AML-193 (cell line): ENCODE measurements at places on chromosomes 3 and 15.
A peak's percentile ranks its signal among the peaks of the same experiment; 100 is the strongest.

DNA sequence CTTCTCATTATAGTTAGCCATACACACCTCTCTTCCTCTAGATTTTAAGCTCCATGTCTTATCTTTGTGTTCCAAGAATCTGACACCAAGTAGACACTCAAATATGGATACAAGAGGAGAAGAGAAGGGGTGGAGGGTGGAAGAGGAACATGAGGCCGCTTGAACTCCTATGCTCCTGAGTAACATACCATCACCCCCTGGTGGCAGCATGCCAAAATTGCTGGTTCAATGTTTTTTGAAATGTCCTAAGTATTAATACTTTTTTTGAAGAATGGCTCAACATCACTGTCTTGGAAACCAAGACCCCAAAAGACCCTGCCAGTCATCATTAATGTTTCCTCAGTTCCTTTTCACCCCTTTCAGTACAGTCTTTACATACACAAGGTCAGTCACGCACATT, 71.8 kb upstream of the HACD2 start:
- DNase-seq, result no peak

- no peak for DNase-seq
These were observed 67.6 kb downstream of the NOX5 start for GRCh38 chr15:69082021-69082502.

GRCh38 chr15:65066001-65066634, 1.7 kb downstream of the RASL12 start:
- DNase-seq, result no peak

GRCh38 chr15:88255484-88256278, 858 bp downstream of the NTRK3 start:
- no peak for DNase-seq

- no peak for DNase-seq
These were observed 840.0 kb downstream of the EPHA3 start for GRCh38 chr3:89947337-89947954.

- peak; percentile 40 for DNase-seq
These were observed 101.2 kb downstream of the SMAD6 start for GRCh38 chr15:66803182-66803729.
